ENCODE measurements at places on chromosomes 2 and 18.

GRCh38 chr2:70982971-70983370 lies 4.5 kb downstream of the ANKRD53 start:
- no peak for DNase-seq

DNA sequence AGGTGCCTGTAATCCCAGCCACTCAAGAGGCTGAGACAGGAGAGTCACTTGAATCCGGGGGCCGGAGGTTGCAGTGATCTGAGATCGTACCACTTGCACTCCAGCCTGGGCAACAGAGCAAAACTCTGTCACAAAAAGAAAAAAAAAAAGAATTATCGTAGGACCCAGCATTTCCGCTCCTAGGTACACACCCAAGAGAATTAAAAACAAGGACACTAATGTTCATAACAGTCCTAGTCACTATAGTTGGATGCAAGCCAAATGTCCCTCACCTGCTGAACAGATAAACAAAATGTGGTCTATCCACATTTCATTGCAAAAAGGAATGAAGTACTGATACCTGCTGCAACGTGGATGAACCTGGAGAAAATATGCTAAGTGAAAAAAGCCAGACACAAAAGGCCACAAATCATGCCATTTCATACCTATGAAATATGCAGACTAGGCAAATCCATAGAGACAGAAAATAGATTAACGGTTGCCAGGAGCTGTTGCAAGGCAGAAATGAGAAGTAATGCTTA lies 21.2 kb downstream of the ADRA2B start:
- DNase-seq, result no peak

- no peak for DNase-seq
These were observed 85.6 kb downstream of the PRKCE start for GRCh38 chr2:45736757-45737704.

GRCh38 chr2:39696838-39697237 lies 31.1 kb downstream of the TMEM178A start:
- DNase-seq, result no peak

DNA sequence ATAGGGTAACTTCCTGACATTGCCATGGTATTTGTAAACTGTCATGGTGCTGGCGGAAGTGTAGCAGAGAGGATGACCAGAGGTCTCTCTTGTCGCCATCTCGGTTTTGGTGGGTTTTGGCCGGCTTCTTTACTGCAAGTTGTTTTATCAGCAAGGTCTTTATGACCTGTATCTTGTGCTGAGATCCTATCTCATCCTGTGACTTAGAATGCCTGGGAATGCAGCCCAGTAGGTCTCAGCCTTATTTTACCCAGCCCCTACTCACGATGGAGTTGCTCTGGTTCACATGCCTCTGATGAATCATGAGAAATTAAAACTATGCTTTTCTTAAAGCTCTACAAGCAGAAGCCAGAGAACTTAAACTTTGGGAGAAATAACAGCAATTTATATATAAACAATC lies 12.7 kb upstream of the NFU1 start:
- DNase-seq, result no peak

- DNase-seq, result no peak
These were observed 697.0 kb upstream of the ID2 start for GRCh38 chr2:7984693-7985353.

- DNase-seq, result no peak
These were observed 8.9 kb upstream of the VPS4B start for GRCh38 chr18:63431180-63431579.

GRCh38 chr18:76996429-76996828 lies 136.2 kb downstream of the MBP start:
- no peak for DNase-seq

GRCh38 chr2:67066782-67067181 lies 330.4 kb upstream of the ETAA1 start:
- no peak for DNase-seq

DNA sequence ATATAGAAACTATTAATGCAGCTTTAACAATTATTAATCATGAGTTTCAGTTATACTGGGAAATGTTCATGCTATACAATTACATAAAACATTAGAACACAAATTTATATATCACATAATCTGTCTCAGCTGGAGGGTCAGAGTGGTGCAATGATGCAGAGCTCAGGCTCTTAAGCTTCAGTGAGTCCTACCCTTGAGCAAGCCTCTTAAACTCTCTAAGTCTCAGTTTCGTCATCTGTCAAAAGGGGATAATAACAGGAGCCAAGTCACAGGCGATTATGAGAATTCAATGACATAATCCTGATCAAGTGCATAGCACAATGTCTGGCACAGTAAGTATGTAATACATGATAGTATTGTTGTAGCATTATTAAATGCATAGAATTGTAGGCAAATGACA lies 46.0 kb downstream of the LAMA1 start:
- no peak for DNase-seq

DNA sequence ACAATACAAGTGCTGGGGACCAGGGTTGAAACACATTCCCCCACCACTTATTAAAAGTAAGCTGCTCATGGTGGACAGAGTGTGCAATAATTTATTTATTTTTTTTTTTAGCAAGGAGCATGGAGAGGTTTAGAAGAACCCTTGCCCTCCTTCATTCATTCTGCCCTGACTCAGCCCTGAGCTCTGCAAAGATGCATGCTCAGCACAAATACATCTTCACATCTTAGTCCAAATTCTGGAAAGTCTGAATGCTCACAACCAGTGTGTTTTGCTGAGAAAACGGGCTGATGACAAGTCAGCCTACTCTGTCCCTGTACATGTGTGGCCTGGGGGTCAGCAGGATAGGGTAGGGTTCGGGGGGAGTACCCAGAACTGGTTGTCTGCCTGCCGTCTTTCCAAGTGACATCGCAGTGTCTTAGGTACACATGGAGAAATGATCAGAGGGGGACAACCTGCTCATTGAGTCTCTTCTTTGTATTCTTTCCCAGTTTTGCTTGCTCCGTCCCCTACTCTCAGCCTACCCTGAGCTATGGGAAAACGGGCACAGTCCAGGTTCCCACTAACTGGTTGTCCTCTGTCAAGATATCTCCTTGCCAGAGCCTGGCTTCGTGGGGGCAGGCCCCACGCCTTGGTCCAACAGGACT lies 76.4 kb downstream of the ADD2 start:
- DNase-seq, result no peak

All from CD4-positive, alpha-beta T cell treated with Interleukin-6 for 4 hours (primary cell).